AG04450 (cell line): ENCODE measurements at places on chromosomes 1 and 21.

GRCh38 chr1:38929476-38929875 lies 12.2 kb downstream of the RHBDL2 start:
- no peak for DNase-seq

GRCh38 chr1:234325878-234326496 lies 47.3 kb upstream of the COA6 start:
- DNase-seq = no peak

GRCh38 chr1:844472-845026 lies 79.2 kb upstream of the SAMD11 start:
- DNase-seq = no peak

DNA sequence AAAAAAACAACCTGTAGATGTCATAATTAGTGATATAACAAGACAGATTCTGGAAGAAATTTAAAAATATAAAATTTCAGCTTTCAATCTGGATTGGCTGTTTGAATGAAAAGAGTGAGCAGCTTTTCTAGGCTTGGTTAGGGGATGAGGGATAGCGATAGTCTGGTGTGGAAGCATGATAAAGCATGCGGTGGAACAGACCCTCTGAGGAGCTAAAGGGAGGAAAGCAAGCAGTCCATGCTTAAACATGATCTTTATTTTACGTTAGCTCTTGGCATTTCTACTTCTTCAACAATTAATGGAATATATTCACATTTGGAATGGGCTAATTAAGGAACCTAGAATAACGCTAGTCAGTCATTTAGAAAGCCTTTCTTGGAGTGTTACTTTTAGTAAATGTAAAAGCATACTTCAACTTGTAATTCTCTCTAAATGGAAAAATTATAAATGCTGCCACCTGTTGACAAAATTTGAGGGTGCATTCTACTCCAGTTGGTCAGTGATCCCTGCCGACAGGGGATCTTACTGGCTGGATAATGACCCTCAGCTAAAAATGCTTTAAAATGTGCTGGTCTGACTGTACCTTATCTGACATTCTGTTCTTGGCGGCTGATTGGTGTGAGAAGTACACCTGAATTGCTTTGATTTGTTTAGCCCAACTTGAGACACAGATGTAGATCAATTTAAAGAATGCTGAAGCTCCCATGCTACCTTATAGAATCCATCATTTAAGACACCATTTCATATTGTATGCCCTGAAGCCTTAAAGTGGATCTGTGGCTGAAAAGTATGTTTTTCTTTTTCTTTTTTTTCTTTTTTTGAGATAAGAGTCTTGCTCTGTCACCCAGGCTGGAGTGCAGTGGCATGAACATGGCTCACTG lies 61.2 kb downstream of the AK4 start:
- no peak for DNase-seq

DNA sequence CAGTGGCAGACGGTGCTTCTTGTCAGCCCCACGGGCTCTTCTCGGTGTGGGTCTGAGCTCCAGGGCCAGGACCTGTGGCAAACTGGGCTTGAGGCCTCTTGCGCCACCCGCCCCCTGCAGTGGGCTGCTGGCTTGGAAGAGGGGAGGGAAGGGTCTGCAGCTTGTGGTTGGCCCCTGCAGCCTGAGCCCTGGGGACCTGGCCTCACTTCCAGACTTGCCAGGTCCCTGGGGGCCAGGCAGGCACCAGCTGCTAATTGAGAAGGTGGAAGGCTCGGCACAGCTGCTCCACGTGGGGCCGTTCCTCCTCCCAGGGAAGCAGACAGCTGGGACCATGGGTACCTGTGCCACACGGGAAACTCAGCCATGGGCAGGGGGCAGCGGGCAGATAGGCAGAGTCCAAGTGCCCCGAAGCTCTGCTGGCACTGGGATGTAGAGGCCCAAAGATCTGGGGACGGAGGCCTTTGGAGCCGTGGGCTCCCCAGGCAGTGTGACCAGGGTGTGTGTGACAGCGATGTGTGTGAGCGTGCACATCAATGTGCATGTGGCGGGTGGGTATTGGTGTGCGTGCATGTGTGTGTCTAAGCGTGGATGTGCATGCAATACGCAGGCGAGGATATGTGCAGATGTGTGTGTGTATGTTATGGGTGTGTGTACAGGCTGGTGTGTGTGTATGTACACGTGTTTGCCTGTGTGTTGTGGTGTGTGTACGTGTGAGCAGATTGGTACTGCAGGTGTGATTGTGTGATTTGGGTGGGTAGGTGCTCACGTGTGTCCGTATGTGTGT lies 39.3 kb downstream of the TP73 start:
- no peak for DNase-seq

- no peak for DNase-seq
These were observed 26.6 kb downstream of the MATN1 start for GRCh38 chr1:30696831-30697230.

DNA sequence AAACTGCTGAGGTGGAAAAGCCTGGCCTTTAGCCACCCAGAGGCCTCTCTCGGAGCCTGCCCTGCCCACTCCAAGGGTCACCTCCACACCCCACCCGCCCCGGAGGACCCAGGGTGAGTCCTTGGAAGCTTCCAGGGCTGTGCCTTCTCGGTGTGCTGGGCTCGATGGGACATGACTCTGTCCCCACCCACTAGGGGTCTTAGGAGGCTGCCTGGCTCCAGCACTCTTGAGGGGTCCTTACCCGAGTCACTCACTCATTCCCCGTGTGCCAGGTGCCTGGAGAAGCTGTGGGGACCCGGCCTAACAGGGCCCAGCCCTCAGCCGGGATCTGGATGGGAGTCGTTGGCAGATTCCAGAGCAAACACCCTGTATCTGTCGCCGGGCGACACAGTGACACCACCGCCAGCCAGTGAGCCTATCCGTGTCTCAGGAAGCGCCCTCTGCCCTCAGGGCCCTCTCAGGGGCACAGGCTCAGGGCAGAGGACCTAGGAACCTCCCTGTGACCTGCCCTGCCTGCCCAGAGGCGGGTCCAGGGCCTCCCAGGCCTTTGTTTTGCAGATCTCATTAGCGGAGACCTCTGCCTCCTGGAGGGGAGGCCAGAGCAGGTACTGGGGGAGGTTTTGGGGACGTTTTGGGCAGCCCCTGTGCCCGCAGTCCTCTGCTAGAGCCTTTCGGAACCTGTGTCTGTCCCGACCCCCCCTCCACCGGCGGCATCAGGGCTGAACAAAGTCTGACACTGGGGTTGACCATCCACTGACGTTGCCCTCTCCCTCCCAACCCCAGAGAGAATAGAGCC lies 3.1 kb upstream of the PRKCZ start:
- no peak for DNase-seq

GRCh38 chr1:30693822-30694221 lies 29.6 kb downstream of the MATN1 start:
- DNase-seq = no peak

GRCh38 chr1:43382027-43382779 lies 7.4 kb downstream of the MED8 start:
- no peak for DNase-seq

GRCh38 chr21:25850126-25850842 lies 115.5 kb downstream of the GABPA start:
- no peak for DNase-seq

DNA sequence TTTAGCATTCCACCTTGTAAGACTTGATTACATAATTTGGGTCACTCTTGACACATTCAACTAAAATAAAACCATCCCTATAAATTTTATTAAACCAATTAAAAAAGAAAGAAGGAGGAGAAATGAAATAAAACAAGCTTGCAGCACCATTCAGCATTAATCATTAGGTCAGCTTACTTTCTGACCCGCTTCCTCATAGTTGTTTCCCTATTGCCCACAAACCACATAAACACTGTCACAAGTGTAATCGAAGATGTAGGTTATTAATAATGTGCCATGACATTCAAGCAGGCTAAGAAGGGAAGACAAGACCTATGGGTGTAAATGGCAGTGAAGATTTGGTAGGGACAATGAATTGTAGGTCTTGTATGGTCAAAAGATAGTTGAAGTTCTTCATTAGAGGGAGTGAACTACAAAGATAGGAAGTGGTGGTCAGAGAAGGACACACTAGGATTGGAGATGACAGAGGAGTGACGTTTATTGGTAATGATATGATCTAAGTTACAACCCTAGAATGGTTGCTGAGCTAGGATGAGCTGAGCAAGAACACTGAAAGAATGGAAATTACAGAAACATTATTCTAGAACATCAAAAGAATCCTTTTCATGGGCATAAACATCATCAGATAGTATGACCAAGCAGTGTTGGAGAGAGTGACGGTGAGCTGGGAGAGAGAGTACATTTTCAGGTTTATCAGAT lies 231.5 kb downstream of the KCNT2 start:
- no peak for DNase-seq

DNA sequence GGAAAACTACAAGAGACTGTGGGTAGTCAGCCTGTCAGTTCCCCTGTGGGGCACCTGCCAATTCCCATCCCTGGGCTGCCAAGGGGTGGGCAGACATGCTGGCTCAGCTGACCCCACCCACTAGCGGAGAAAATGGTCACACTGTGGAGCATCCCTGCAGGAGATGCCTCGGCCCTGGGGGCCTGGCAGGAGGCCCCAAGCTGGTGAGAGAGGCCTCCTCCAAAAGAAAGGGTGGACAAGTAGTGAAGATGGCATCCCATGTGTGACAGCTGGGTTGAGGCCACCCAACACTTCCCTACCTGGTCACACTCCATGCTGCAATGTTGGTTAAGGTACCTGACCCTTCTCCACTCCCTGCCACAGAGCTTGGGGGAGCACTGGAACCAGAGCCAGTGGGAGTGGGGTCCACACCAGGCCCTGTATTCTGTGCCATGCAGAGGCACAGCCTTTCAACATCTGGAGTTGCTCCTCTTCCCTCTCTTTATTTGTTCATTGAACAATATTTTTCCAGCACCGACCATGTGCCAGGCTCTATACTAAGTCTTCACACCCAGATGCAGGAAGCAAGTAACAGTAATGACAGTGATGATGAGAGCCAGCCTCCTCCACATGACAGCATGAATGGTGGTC lies 59.5 kb downstream of the KLHDC7A start:
- no peak for DNase-seq

DNA sequence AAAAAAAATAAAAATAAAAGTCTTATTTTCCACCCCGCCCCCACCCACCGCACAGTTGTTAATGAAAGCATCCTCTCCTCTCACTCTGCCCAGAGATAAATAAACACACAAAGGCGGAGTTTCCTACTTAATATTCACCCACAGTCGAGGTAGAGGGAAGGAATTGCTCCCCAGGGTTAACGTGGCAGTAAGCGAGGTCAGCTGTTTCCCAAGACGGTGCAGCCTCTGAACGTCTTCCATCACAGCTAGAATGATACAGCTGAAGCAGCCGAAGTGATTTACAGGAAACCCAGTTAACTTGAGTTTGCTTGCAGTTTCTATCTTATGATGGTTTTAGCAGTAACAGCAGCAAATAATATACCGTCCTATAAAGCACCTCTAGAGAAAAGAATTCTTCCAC lies 283.9 kb downstream of the PBX1 start:
- no peak for DNase-seq

DNA sequence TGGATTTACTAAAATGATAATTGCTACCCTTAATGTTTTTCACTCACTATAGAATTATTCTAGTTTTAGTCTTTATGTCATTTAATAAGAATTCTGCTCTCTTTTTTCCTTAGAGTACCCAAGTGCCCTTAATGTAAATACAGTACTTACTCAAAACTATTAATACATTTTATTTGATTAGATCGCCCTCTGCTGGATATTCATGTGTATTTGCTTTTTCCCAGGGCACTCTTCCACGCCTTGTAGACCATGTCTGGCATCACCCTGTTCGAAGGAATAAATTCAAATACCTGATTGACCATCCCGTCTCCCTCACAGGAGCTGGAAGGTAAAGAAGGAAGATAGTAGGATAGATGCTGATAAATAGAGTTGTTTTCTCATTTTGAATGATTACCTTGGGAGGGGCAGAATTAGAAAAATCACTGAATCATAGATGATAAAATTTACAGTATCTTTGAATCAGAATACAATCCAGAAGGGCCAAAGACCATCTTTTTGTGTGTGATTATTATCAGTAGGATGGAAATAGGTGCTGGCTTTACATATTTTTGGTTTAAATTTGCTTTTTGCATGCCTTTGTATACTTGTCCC lies 4.1 kb downstream of the AXDND1 start:
- peak; percentile 54 for DNase-seq
